CD4-positive, alpha-beta T cell (primary cell): ENCODE measurements at places on chromosomes 6 and 20. TPM values are rescaled to one million over a fixed set of nuclear protein-coding genes. Genes with fewer than 3 reads are reported as not detected.
A peak's percentile ranks its signal among the peaks of the same experiment; 100 is the strongest.

- DNase-seq, result no peak
- H3K27me3 ChIP-seq, result no peaks in the 10 kb centered on the region
- H3K27ac ChIP-seq, result no peak overlapping the region
- no peaks in the 10 kb centered on the region for H3K4me1 ChIP-seq
- H3K36me3 ChIP-seq, result peaks cover 29% of the 10 kb centered on the region
- H3K4me3 ChIP-seq, result no peak overlapping the region
These were observed 10.0 kb upstream of the PRR18 start for GRCh38 chr6:166318227-166318626.

DNA sequence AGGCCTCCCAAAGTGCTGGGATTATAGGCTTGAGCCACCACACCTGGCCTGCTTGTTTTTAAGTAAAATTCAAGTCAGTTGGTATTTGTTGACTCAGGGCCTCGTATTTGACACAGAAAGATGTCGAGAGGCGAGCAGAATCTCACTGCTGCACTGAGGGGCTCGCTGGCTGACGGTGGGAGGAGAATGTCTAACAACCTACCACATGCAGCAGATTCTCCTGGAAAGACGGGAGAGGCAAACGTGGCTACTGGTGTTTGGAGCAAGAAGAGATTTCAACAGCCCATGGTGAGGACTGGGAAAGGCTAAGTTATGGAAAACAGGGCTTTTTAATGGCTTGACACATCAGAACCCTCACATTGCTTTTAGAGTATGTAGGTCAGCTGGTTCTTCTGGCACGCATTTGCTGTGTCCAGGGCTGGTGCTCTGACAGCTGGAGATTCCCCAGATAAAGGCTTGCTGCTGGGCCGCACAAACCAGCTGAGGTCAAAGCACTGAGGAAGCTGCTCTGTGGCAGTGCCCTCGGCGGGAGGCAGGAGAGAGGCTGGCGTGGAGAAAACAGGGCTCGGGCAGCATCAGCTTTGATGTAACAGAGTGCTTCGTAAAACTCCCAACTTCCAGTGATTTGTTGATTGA, 84.2 kb upstream of the FRMD1 start:
- DNase-seq, result no peak
- H3K27me3 ChIP-seq, result no peaks in the 10 kb centered on the region
- peaks cover 3% of the 10 kb centered on the region for H3K4me1 ChIP-seq
- H3K36me3 ChIP-seq, result no peaks in the 10 kb centered on the region

DNA sequence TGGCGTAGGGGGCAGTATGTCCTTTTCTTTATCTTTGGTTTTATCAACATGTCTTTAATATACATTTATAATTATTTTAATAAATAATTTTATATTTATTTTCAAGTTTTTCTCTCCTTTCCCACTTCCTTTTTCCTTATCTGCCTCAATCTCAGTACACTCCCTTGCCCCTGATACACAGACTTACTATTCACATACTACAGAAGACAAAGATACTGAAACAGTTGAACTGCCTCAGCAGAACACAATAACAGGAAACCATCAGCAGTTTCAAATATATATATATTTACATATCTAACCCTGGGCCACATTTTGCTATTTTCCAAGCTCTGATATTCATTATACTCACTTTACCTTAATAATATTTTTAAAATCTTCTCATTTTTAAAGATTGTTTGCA, 19.8 kb downstream of the IBTK start:
- no peak for DNase-seq
- no peak overlapping the region for H3K27ac ChIP-seq
- H3K4me1 ChIP-seq, result no peaks in the 10 kb centered on the region
- peaks cover 61% of the 10 kb centered on the region for H3K36me3 ChIP-seq
- no peaks in the 10 kb centered on the region for H3K27me3 ChIP-seq
- H3K4me3 ChIP-seq, result no peak overlapping the region

GRCh38 chr6:15769511-15770018, 106.7 kb upstream of the DTNBP1 start:
- no peaks in the 10 kb centered on the region for H3K36me3 ChIP-seq
- H3K4me3 ChIP-seq, result no peak overlapping the region
- no peak for DNase-seq
- no peak overlapping the region for H3K27ac ChIP-seq

GRCh38 chr6:149278997-149279396, 38.5 kb upstream of the TAB2 start:
- no peak overlapping the region for H3K27ac ChIP-seq
- no peaks in the 10 kb centered on the region for H3K36me3 ChIP-seq
- H3K4me3 ChIP-seq, result no peak overlapping the region
- H3K27me3 ChIP-seq, result no peaks in the 10 kb centered on the region
- no peak for DNase-seq

GRCh38 chr20:43839793-43840199, 74.9 kb upstream of the TOX2 start:
- H3K27ac ChIP-seq, result no peak overlapping the region
- no peaks in the 10 kb centered on the region for H3K36me3 ChIP-seq
- H3K4me1 ChIP-seq, result peaks cover 17% of the 10 kb centered on the region
- DNase-seq, result no peak
- no peaks in the 10 kb centered on the region for H3K27me3 ChIP-seq

- no peaks in the 10 kb centered on the region for H3K27me3 ChIP-seq
- peaks cover 33% of the 10 kb centered on the region for H3K4me1 ChIP-seq
- peak; percentile 61 for DNase-seq
These were observed 897 bp downstream of the RANBP9 start for GRCh38 chr6:13710552-13711323.

GRCh38 chr6:66068907-66069306, 361.9 kb upstream of the EYS start:
- no peak for DNase-seq
- H3K4me3 ChIP-seq, result no peak overlapping the region
- no peaks in the 10 kb centered on the region for H3K36me3 ChIP-seq
- no peaks in the 10 kb centered on the region for H3K27me3 ChIP-seq
- H3K4me1 ChIP-seq, result no peaks in the 10 kb centered on the region
- H3K27ac ChIP-seq, result no peak overlapping the region

DNA sequence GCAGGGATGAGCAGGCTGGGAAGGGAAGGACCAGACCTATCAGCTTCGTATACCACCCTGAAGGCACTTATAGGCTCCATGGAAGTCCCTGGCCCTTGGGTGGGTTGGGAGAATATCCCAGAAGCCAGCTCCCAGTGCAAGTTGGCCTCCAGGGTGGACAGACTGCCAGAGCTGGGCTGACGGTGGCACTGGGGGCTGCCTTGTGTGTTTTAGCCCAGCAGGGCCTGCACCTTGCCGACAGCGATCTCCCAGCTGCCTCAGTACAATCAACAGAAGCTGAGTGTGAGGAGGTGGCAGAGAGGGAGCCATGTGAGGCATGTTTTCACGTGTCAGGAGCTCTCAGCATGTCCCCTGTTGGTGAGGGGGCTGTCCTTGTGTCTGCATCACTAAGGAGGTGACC, 159.5 kb downstream of the VEGFA start:
- H3K27ac ChIP-seq, result no peak overlapping the region
- H3K4me1 ChIP-seq, result peaks cover 4% of the 10 kb centered on the region
- DNase-seq, result no peak
- no peaks in the 10 kb centered on the region for H3K27me3 ChIP-seq

GRCh38 chr6:14292119-14292518, 174.5 kb downstream of the CD83 start:
- no peaks in the 10 kb centered on the region for H3K27me3 ChIP-seq
- H3K4me1 ChIP-seq, result no peaks in the 10 kb centered on the region
- no peak for DNase-seq
- no peak overlapping the region for H3K4me3 ChIP-seq
- H3K27ac ChIP-seq, result no peak overlapping the region

Gene SYNDIG1
- not detected for total RNA-seq

Gene SLC22A3
- not detected for total RNA-seq

Gene HLA-DQB1
- 21.7 TPM for total RNA-seq

Gene CRNKL1
- total RNA-seq, result 26.1 TPM

Gene SLC18B1
- 8.5 TPM for total RNA-seq
